ENCODE measurements at places on chromosomes 7 and 10.
A peak's percentile ranks its signal among the peaks of the same experiment; 100 is the strongest.

- DNase-seq: no peak
These were observed 267.9 kb upstream of the SP8 start for GRCh38 chr7:21054427-21055112.

- peak; percentile 25 for DNase-seq
These were observed 23.9 kb downstream of the OPALIN start for GRCh38 chr10:96334616-96335526.

- DNase-seq: peak; percentile 31
These were observed 8.1 kb downstream of the PGAM2 start for GRCh38 chr7:44057181-44057848.

DNA sequence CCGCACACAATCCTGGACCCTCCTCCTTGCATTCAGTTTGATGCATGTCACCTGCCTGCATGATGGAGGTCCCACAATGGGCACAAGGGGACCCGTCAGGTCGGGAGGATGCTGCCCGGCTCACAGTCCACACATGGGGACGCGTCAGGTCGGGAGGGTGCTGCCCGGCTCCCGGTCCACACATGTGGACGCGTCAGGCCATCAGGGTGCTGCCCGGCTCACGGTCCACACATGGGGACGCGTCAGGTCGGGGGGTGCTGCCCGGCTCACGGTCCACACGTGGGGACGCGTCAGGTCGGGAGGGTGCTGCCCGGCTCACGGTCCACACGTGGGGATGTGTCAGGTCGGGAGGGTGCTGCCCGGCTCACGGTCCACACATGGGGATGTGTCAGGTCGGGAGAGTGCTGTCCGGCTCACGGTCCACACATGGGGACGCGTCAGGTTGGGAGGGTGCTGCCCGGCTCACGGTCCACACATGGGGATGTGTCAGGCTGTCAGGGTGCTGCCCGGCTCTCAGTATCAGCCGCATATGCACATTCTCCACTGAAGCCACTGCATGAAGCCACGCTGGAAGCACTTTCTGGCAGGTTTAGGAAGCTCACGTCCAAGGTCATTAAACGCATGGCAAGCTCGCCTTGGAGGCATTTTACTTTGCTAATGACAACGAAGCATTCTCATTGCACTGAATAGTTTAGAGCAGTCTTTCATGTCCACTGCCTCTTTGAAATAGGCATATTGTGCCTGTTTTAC, 50.3 kb downstream of the DIP2C start:
- DNase-seq: no peak

DNA sequence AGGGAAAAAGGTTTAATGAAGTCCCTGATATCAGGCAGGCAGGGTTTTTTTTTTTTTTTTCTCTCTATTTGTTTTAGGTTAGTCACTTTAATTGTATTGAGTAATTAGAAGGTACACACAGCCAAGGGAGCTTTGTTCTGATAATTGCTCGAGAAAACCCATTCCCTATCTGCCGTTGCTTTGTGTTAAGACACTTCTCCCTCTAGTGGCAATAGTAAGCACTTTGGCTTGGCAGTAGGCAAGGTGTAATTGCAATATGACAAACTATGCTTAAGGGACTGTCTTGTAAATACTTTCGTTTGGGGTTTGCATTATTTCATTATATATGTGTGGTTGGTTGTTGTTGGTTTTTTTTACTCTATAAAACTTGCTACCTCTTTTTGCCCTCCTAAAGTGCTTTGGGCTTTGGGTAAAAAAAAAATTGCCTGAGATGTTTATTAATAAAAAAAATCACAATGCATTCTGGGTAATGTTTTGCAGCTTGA, 113.4 kb downstream of the BTRC start:
- DNase-seq: no peak

GRCh38 chr7:27948861-27949260, 208.9 kb downstream of the TAX1BP1 start:
- no peak for DNase-seq

DNA sequence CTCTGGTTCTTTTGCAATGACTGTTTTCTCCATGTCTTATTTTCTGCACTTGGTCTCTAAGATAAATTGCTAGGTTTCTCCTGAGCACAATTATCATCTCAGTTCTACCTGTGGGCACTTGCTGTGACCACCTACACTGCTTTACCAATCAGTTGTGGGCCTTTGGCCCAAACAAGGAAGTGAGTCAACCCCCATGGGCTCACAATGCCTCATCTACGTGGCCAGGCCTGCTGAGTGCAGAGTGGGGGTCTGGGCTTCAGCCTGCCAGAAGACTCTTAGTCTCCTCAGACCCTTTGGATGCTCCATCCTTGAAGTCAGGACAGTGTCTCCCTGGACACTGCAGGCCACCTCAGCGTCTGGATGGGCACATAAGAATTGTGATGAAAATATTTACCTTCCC, 20.3 kb downstream of the SCART1 start:
- no peak for DNase-seq

DNA sequence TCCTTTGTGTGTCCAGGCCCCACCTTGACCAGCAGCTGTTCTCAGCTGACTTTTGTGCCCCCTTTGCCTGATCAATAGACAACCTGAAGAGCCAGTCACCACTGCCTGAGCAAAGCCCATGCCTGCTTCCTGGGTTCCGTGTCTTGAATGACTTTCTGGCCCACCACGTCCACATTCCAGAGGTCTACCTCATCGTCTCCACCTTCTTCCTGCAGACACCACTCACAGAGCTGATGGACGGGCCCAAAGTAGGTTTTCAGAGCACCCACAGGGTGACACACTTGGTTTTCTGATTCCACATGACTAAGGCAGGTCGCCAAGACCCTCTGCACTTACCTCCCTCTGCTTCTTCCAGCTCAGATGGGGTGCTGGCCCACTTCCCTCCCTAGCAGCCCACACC, 126.8 kb downstream of the WDFY4 start:
- DNase-seq: no peak

DNA sequence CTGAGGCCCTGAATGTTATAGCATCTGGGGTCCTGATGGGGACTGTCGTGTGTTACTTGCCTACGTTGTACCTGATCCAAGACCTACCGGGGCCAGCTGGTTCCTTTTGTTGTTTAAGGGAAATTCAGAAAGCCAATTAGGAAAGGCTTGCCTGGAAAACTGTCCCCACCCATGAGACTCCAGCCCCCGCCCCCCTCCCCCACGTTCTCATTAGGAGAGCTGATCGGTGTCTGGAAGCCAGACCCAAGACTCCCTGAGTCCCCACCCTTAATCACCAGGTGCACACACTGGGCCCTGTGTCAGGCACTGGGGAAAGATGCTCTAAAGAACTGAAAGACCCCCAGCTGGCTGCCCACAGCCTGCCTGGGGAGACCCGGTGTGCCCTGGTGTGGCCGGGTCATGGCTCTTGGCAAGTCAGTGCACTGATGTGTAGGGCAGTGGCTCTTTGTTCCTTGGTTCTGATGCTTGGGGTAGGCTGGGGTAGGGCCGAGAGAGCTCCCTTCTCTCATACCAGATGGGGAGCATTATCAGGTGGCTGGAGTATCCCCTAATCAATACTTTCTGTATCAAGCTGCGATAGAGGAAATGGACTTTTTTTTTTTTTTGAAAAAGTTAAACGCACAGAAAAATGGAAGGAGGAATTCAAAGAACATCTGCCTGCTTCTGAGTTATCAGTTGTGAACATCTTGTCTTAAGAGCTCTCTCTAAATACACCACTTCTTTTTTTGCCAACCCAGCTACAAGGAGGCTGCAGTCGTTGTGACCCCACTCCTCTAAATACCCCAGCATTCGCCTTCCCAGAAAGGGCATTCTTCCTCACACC, 16.9 kb downstream of the TSPAN15 start:
- DNase-seq: no peak

DNA sequence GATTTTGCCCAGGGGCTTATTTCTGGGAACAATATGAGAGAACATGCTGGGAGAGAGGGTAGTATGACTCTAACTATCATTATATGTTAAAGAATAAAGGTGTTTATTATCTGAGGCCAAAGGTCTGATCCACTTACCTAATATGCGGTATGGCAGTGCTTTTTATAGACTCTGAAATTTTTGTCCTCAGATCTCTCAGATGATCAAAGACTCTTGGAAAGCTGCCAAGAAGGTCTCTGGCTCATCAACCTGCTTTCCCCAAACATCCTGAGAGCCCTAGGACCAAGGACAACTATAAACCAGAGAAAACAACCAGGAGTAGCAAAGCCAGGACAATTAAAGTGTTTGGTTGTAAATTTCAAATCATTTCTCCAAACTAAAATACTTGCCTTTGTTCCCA, 255.7 kb upstream of the LRRN3 start:
- no peak for DNase-seq

Data from dorsolateral prefrontal cortex (tissue), 122 donors.